ENCODE measurements at places on chromosomes 13 and 19.

DNA sequence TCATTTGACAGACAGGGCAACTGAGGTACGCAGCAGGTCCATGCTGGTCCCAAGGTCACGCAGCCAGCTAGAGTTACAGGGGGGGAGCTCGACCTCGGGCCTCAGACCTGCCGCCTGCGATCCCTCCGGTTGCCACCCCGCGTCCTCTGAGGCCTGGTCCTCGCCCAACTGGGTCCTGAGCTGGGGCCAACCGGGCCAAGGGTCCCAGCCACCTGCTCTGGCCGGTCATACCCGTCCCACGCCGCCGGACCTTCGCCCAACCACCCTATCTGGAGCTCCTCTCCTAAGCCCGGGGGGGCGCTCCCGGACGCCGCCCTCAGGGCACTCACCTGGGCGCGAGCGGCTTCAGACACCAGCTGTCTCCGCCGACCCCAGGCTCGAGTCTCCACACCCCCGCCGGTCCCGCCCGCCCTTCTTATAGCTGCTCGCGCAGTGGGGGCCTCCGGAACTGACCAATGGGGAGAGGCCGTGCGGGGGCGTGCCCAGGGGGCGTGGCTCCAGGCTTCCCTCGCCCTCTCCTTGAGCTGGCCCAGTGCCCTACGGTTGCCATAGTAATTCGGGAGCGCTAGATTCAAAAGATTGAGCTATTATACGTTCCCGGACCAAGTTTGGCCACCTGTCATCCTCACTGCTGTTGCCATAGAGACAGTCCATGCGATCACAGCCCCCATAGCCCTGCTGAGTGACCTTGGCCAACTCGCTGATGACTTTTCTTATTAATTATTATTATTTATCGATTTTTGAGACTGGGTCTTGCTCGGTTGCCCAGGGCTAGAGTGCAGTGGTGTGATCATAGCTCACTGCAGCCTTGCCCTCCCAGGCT lies at the start of gene PLIN5:
Gene PLIN5 (minus strand): TSS at position 389 of the 823 bp plus-strand sequence. CDS start 1,150 bp downstream, outside the sequence.
- DNase-seq = peak; percentile 68

- no peak for DNase-seq
Measured at GRCh38 chr13:25873242-25873612, 178.6 kb downstream of the SHISA2 start.

DNA sequence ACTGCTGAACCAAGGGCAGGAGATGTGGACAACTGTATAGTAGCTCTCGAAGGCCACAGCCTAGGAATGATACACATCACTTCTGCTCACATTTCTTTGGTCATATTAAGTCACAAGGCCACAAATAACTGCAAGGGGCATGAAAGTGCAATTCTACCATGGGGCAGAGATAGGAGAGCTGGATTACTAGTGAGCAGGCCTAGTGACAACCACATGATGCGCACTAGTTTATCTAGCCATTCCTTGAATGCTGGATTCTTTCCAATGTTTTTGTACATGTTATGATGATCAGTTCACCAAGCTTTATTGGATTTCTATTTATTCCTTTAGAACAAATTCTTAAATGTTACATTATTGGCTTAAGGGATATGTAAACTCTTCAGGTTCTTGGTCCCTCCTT lies 100.7 kb downstream of the MIPEP start:
- DNase-seq = no peak

DNA sequence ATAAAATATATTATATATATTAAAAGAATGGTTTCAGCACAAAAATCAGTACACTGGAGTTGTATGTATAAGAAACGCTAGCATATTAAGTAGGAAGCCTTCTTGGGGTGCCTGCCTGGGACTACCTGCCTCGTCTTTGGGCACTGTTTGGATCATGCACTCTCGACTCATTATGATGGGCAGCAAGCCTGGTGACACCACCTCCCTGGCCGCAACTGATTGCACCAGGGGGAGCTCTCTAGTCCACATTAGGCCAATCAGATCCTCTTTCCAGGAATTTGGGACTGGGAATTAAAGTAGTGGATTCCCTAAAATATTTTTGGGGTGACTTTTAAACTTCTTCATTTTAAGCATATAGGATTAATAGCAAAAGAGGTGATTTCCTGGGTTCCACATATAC lies 56.0 kb upstream of the RGCC start:
- no peak for DNase-seq

DNA sequence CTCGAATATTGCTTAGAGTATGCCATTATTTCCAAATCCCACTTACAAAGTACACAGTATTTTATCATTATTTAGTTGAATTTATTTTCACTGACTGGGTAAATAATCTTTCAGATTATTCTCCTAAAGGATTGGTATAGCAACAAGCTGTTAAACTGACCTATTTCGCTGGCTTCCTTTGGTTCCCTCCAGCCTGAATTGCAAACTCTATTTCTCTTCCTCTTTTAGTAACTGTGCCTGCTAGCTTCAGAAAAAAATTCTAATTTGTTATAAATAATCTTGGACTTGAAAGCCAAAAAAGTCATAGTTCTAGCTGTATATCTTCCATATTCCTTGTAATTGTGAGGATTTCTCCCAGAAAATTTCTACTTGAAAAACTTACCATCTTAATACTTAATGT lies 15.0 kb upstream of the CCNA1 start:
- DNase-seq = no peak

GRCh38 chr13:96104516-96104915 lies 14.6 kb downstream of the HS6ST3 start:
- no peak for DNase-seq

GRCh38 chr13:30569901-30570576 lies 47.7 kb upstream of the USPL1 start:
- DNase-seq = peak; percentile 92

DNA sequence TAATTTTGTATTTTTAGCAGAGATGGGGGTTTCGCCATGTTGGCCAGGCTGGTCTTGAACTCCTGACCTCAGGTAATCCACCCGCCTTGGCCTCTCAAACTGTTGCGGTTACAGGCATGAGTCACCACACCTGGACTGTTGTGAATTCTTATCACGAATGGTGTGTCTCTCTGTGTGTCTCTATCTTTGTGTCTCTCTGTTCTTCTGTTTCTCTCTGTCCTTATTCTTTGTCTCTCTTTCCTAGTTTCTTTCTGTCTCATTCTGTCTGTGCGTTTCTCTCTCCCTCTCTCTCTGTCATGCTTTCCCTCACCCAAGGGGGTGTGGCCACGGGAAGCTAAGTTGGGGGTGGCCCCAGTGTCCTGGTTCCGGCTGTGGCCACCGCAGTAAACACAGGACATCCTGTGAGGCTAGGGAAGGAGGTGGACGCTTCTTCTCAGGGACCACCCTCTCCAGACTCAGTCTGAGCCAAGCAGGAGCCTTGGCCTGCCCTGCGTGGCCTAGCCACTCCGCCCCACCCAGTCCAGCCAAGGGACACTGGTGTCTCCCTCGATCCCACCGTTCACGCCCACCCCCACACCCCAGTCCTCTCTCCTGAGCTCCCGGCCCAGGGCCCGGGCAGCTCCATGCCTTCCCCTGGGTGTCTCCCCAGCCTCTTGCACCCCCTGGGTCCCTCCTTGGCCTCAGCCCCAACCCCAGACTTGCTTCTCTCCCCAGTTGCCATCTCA lies 3.9 kb upstream of the PRX start:
- peak; percentile 20 for DNase-seq

DNA sequence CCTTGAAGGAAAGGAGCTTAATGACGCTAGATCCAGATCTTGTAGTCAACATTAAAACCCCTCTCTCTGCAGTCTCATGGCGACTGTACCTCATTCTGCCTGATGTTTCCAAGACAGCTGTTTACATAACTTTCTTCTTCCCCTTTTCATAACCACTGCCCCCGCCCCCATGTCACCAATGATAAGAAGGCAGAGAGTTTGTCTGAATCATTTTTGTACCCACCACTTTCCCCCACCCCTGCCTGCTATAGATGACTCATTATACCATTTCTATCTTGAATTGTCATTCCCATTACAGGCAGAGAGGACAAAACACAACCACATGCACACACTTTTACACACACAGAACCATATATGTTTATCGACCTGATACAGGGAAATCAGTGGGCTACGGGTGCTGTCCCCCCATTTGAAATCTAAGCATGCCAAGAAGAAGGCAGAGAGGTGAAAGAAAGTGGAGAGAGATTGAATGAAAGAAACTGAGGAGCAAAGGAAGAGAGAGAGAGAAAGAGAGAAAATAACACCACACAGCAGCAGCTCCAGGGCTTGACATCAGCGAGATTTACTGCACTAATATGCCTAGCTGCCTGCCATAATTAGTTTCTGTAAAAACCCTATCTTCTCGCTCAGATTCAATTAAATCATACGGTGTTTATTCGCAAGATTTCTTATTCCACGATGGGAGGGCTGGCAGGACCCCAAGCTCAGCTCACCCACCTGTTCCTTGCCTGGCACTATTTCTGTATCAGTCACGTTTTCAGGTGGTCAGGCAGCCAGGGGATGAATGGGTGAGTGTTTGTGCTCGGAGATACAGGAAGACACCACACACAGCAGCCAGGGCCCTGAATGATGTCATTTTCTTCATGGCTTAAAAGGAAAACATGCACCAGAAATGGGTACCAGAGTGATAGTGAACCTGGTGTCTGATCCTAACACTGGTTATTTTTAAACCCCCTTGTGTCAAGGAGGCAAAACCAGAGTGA lies 114.3 kb upstream of the SERP2 start:
- peak; percentile 68 for DNase-seq

DNA sequence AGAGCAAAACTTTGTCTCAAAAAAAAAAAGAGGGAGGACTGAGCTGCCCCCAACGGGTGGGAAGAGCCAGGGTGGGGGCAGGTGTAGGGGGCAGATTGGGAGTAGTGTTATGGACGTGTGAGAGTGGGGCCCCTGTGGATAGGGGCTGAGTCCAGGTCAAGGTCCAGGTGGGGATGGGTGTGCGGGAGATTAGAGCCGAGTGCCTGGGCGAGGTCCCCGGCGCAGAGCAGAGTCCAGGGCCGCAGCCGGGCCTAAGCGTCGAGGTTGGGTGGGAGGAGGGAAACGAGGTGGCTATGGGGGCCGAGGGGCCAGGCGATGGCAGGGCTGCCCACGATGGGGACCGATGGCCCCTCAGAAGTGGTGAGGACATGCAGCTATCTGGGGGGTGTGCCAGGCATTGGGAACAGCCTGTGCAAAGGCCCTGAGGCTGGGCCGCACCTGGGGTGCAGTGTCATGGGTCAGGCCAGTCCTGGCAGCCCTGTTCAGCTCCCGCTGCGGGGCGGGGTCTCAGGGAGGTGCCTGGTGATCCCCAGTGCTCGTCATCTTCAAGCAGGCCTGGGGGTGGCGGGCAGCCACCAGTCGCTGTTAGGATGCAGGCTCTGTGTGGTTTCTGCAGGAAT lies 12.3 kb upstream of the MISP start:
- DNase-seq = no peak

DNA sequence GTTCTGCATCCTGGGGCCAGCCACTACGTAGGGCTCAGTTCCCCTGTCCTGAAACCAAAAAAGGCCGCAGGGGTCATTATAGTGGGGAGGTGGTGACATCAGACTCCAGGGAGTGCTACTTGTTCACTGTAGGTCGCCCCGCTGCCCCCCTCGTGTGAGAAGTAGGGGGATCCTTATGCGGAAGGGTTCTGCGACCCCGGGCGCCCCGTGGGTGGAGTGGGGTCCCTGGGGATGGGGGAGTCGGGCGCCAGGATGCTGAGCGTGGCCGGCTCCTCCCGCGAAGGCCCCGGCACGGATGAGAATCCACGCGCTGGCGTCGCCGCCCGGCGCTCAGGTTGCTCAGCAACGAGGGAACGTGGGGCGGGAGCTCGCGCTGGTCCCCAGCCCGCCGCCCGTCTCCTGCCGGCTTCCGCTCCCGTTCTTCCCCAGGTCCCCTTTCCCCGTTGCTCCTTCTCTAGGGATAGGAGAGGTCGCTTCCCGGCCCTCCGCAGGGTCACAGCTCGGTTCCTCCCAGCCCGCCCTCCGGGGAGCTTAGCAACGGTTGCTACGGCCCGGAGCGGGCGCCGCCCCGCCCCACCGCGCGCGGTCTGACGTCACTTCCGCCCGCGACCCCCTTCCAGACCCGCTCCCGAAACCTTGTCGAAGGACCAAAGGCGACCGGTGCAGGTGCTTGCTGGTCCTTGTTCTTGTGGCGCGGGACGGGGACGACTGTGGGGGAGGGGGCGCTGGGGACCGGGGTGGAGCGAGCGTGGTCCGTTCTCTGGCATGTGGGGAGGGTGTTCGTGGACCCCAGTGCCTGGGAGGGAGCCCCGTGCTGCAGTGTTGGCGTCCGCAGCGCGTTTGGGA lies at the start of gene NAT14:
Gene NAT14 (plus strand): TSS at position 596 of the 846 bp plus-strand sequence. CDS start 521 bp downstream, outside the sequence.
- peak; percentile 61 for DNase-seq
